Right renal cortex interstitium (tissue), 3 donors: ENCODE measurements at places on chromosomes 12 and 14.

GRCh38 chr14:54048311-54048710 lies 91.7 kb upstream of the BMP4 start:
- DNase-seq, result no peak

DNA sequence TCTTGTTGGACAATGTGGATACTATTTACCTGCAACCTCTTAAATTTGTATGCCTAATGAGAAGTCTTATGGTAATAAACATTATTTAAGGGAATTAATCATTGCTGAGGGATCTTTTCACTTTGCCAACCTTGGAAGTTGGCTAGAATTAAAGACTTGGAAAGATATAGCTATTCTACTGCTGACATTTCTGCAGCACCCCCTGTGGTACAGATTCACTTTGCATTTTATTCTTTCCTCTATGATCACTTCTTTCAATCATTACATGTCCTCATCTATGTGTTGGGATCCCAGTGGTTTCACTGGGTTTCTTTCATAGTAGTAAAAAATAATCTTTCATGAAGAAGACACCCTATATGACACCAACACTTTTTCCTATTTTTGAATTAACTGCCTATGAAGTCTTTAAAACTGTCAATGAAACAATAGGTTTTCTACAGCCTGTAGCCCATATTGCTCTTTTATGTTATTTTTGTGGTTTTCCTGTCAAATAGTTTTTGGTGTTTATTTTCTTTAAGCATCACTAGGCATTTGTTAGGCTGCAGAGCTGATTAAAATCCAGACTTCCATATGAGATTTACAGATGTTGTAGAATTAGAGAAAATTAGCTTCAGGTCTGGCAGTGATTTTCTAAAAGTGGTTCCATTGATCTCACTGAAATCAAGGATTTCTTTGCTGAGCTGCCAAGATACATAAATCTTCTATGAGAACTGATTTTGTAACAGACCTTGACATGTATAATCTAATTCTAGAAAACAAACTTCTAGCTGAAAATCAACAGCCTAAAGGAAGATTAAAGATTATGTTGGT lies 256.1 kb downstream of the NAV3 start:
- DNase-seq, result no peak

DNA sequence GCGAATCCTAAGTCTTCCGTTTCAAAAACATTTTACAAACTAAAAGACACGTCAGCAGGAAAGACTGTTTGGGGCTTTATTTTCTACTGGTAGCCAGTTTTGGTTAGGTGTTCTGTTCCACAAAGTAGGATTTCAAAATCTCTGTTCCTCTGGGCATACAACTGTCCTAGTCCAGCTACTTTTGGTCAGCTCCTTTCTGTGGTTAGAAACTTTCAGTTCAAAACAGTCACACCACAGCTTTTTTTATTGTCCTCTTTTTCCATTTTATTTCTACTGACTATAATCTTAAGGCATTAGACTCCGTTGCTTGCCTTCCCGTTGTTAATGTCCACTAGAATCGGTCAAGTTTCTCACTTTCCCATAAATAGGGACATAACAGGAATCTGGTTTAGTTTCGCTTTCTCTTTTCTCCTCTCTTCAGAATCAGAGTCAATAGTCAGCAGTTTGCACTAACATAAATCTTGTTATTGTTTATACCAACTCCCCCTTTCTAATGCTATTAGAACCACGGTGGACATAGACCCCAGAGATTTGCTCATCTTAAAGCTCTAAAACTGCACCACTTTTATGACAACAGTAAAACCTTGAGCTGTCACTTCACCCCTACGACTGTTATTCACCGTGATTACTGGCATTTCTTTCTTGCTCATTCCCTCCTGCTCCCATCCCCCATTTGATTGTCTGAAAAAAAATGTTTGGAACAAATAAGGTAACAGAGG lies 41.5 kb upstream of the NPAS3 start:
- peak; percentile 53 for DNase-seq

DNA sequence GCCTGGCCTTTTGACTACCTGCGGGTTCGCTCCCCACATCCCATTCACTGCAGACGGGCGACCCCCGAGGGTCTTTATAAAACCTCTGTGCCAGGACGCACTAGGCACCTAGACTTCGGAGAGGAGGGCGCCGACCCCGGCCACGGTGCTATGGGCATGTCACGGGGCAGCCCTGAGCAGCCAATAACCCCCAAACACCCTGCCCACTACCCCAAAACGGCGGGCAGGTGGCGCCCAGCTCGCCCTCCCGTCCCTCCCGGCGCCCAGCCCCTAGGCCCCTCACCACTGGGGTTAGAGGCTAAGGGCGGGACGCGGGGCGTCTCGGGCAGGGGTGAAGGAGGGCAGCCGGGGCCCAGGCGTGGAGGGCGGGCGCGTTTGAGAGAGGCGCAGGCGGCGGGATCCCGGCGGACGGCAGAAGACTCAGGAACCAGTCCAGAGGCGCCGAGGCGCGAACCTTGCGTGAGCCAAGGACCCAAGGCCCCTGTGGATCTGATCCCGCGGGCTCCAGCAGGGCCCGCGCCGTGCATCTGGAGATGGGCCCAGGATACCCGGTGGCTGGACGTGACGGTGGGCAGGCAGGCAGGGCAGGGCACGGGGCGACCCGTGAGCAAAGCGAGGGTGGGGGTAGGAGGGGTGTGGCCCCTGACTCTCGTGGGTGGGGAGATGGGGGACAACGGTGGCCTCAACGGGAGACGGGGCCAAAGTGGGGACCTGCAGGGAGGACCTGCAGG lies 11.1 kb downstream of the KRT85 start:
- no peak for DNase-seq

GRCh38 chr12:50932787-50933280 lies 19.5 kb upstream of the HIGD1C start:
- no peak for DNase-seq
